Thoracic aorta (tissue), 2 donors: ENCODE measurements at places on chromosomes 16 and 17.

- DNase-seq, result no peak
Measured at GRCh38 chr17:77708936-77709335, 249.6 kb upstream of the TNRC6C start.

DNA sequence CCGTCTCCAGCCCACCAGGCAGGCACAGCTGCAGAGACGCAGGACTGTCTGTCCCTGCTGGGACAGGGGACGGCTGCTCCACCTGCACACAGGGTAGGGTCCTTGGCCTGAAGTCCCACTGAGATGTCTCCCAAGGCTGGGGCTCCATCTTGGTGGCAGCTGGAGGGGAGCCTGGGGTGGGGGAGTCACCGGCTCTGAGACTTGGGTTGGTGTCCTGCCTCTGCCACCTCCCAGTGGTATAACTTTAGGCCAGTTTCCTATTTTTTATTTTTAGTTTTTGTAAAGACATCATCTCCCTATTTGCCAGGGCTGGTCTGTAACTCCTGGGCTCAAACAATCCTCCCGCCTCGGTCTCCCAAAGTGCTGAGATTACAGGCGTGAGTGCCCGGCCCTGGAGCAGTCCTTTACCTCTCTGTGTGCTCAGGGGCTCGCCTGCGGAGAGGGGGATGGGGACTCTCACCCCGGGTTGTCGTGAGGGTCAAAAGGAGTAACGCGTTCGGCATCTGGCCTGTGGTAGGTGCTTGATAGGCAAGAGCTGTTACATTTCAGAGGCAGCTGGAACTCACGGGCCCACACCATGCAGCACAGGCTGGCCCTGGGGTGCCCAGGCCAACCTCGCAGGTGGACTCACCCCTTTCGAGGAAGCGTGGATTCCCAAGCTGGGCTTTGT, 46.6 kb upstream of the DOC2B start:
- no peak for DNase-seq

- DNase-seq, result no peak
Measured at GRCh38 chr17:47204722-47205418, 4.3 kb upstream of the MYL4 start.

DNA sequence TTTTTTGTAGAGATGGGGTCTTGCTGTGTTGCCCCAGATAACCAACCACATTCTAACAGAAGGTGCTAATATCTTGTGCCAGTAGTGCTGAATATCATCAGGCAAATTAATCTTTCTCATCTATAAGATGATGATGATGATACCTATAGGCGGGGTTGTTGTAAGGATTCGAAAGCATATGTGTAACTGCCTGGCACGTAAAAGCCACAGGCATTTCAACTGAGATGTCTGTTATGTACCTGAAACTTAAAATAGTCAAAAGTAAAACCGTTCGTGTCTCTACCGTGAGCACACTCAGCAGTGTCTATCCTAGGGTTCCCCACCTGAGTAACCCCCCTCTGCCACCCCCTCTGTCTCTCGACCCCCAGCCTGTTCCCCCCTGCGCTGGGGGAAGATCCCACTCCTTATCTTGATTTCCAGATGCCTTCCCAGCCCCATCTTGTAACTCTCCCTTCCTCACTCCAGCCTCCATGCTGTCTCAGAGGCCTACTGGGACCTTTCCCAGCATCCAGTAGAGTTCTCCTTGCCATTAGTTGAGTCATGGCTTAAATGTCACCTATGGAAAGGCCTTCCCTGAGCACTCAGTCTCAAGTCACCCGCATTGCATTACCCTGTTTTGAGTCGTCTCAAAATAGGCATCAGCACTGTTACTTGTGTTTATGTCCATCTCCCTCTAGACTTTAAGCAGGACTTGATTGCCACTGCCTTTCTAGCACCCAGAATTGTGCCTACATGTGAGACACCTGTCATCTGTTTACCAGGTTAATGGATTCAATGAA, 34.1 kb downstream of the CDRT15 start:
- no peak for DNase-seq

- no peak for DNase-seq
Measured at GRCh38 chr16:1030473-1030901, 42.1 kb upstream of the SSTR5 start.

- no peak for DNase-seq
Measured at GRCh38 chr16:55735120-55735781, 79.5 kb downstream of the SLC6A2 start.

DNA sequence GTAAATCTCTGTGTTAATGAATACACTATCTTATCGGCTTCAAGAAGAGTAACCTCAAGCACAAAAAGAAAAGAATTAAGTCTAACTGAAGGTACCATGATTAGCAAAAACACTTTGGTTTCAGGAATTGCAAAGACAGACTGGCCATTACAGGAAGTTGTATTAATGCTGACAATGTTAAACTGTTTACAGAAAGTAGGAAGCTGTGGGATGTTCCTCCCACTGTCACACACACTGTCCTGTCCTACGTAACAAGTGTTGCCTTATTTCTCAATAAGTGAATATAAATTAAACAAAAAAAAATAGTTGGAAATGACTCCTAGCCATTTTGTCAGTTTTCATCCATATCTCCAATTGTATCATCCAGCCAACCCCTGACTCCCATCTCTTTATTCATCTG, 8.6 kb downstream of the GNA13 start:
- no peak for DNase-seq
